ENCODE measurements at places on chromosomes 3 and 15.

DNA sequence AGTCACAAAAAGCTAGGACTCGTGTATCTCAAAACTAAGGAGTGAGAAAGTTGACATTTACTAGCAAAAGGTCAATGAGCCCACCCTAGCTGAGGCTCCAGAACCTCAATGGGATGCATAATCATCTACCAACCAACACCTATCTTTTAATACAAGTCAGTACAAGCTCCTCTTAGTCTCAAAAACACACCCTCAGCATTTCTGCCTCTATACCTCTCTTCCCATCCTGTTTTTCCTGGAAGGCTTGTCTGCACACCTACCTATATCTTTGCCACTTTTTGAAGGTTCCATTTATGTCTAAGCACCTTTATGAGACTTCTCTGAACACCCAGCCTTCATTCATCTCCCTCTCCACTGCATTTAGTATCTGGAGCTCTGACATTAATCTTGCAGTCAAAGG is 10.0 kb downstream of the WWTR1 start:
- no peak for DNase-seq

DNA sequence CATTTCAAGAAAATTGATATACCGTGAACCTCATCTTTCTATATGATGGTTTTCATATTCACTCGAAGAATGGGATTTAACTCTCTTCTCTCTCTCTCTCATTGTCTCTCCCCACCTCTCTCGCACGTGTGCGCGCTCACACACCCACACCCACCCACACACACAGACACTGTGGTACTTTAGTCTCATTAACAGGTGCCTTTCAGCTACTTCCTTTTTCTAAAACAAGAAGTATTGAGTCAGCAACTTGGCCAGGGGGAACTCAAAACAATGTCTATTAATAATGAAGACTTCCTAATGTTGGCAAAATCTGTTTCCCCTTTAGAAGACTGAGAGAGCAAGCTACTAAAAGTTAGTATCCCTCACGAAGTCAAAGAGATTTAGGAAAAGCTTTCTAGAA is 150.7 kb downstream of the TMCO5A start:
- DNase-seq, result no peak

DNA sequence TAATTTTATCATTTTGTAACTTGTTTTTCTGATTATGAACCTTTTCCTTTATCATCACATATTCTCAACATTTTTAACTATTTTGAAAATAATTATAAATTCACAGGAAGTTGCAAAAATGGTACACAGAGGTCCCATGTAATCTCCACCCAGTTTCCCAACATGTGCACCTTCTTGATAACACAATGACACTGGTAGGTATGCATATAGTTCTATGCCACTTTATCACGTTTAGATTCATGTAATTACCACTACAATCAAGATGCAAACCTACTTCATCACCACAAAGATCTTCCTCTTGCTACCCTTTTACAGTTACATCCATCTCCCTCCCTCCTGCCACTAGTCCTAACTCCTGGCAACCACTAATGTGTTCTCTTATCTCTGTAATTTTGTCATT is 413.9 kb downstream of the SHQ1 start:
- no peak for DNase-seq

- no peak for DNase-seq
Measured at GRCh38 chr15:41125931-41126642, 10.0 kb upstream of the INO80 start.

DNA sequence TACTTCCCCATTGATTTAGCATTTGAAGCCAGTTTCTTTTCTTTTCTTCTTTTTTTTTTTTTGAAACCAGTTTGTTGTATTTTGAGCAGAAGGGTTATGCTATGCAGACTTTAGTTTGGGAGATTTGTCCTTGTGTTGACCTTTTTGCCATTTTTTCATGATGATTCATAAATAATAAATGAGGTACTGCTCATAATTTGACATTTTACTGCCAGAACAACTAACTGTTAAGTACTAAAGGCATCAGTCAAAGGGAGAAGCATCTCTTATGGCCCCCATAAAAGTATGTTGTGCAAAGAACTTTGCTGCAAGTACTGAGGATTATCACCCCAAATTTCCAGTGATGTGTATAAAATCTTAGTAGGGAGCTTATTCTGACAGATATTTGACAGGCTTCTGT is 1.7 kb upstream of the GPR87 start:
- no peak for DNase-seq

DNA sequence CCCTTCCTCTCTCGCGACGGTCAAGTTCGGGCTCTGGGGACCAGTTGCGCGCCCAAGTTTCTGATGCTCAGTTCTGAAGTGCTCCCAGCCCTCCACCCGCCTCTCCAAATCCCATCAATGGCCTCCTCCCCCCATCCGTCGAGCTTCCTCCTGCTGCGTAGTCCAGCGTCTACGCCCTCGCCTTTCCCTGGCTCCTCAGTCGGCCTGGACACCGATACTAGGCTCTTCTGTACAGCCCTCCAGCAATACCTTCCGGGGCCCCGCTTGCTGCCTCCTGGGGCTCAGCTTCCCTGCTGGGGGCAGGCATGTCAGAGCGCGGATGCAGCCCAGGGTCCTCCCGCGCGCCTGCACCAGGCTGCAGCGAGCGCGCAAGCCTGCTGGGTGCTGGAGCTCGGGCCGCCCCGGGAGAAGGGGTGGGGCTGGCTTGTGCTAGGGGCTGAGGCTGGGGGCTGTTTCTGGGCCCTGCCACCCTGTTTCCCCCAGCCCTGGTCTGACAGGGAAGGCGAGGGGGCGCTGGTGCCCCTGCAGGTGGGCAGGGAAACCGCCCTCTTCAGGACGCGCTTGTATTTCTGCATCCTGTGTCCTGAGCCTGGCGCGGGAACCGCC is 353.3 kb upstream of the SUCLG2 start:
- peak; percentile 9 for DNase-seq
